NCI-H2171 (cell line): ENCODE measurements at places on chromosomes 5 and 9.

GRCh38 chr5:163463063-163463435, 2.6 kb downstream of the HMMR start:
- no peak for DNase-seq

GRCh38 chr5:42636425-42636824, 120.2 kb upstream of the CCDC152 start:
- no peak for DNase-seq

- no peak for DNase-seq
Measured at GRCh38 chr5:110386782-110387181, 339.7 kb downstream of the TMEM232 start.

DNA sequence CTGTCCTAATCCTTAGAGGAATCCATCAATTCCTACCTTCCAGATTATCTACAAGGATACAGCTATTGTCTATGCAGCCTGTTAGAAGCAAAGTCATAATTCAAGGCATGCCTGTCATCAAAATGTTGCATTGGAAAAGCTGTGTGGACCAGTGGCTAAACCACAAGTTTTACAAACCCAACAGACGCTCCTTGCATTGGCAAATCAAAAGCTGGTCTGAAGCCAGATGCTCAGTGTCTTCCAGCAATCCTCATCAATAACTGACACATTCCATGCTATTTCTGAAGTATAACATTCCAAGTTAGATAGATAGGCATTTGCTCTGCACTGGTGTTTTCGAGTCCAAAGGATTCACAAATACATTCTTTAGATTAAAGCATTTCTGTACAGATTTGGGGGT, 213.6 kb downstream of the EBF1 start:
- no peak for DNase-seq

GRCh38 chr5:141431286-141431685, 979 bp downstream of the PCDHGA12 start:
- no peak for DNase-seq

- no peak for DNase-seq
Measured at GRCh38 chr5:6454628-6455053, 6.0 kb downstream of the UBE2QL1 start.

- DNase-seq = no peak
Measured at GRCh38 chr5:116838011-116838536, 263.5 kb upstream of the SEMA6A start.

GRCh38 chr5:173324115-173325001, 3.9 kb downstream of the STC2 start:
- DNase-seq = peak; percentile 79

DNA sequence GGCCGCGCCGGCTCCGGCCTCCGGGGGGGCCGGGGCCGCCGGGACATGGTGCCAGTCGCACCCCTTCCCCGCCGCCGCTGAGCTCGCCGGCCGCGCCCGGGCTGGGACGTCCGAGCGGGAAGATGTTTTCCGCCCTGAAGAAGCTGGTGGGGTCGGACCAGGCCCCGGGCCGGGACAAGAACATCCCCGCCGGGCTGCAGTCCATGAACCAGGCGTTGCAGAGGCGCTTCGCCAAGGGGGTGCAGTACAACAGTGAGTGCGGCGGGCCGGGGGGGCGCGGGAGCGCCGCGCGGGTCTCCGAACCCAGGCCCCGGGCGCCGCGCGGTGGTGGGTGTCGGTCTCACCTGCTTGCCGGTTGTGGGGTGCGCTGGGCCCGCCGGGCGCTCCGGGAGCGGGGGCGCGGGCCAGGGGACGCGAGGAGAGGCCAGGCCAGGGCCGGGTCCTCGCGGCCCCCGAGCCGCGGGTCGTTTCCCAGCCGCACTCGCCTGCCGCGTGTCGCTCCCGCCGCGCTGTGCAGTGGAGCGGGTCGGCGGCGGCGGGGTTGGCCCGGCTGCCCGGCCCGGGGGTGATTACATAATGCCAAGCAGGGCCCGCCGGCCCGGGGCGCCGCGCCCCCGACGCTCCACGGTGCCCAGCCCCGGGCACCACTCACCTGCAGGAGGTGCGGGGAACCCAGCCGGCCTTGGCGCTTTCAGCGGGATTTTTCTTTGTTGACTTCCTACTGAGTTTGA, 492 bp downstream of the RABL6 start:
- no peak for DNase-seq

GRCh38 chr5:91938441-91938840, 555.3 kb upstream of the ARRDC3 start:
- DNase-seq = no peak

- DNase-seq = no peak
Measured at GRCh38 chr5:157267761-157268480, 2.0 kb downstream of the CYFIP2 start.

DNA sequence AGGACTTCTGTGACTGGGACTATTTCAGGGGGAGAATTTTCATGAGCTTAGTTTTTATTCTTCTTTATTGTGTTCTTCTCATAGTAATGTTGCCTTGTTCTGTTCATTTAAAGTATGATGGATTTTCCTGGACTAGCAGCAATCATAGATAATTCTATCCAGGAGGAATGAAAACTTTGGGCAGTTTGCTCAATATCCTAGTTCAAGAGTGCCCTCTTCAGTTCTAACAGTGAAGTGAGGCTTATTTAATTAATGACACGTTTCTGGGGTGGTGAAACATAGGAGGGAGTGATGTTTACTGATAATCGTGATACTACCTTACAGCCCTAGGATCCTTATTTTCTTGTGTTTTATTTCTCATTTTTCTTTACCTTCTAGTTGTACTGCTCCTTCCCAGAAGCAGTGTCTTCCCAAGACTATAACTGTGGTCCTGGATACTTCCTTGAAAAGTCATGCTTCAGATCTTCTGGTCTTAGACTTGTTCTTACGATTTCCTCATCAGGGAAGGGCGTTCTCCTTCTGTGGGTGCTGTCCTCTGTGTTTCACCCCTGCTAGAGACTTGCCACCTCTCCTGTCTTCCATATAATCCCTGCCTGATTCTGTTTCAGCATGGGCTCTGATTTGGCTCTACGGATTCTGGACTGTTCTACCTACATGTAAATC, 57.4 kb downstream of the CFAP95 start:
- peak; percentile 26 for DNase-seq

GRCh38 chr5:145708169-145708568, 127.0 kb downstream of the PRELID2 start:
- DNase-seq = no peak

- no peak for DNase-seq
Measured at GRCh38 chr5:34496260-34496691, 159.9 kb upstream of the RAI14 start.

GRCh38 chr9:133238851-133239532, 29.9 kb upstream of the OBP2B start:
- no peak for DNase-seq

- no peak for DNase-seq
Measured at GRCh38 chr5:95784514-95785302, 37.8 kb downstream of the GLRX start.

- DNase-seq = no peak
Measured at GRCh38 chr5:174323878-174324281, 278.4 kb downstream of the NSG2 start.

DNA sequence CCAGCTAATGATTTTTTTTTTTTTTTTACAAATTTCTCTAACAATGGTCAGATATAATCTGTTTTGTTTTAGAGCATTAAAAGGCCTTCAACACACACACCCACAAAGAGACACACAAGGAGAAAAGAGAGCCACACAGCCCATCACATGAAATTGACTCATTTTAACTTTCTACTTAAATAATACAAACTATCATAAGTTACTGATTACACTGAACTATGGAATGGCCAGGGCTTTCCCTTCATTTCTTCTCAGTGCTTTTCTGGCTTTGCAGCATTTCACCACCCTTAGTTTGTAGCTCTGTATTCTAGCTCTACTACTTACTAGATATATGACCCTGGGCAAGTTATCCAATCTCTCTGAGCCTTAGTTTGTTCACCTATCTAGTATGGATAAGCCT, 13.2 kb downstream of the REEP5 start:
- DNase-seq = no peak

DNA sequence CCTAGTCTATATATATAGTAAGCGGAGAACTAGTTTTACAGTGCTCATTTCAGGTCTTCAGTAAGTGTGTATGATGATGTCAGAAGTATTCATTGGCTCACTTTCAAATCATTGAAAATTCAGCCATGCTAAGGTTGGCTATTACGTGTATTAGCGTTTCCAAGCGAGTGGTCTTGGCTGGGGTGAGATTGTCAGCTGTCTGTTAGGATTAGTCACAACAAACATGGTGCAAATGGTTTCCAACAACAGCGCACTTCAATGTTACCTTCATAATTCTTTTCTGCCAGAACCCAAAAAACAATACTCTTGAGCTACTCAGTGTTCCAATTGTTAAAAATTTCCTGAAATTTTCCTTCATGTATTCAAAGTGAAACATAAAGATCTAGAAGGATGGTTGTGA, 283.0 kb downstream of the AOPEP start:
- no peak for DNase-seq

GRCh38 chr5:64653766-64654560, 36.3 kb upstream of the SHISAL2B start:
- no peak for DNase-seq
